NCI-H1417 treated with DMSO at 0.1 percent for 48 hours (cell line): ENCODE measurements at places on chromosomes 4 and X.

GRCh38 chrX:19571711-19572110 is 56.4 kb upstream of the MAP3K15 start:
- no peak for DNase-seq

DNA sequence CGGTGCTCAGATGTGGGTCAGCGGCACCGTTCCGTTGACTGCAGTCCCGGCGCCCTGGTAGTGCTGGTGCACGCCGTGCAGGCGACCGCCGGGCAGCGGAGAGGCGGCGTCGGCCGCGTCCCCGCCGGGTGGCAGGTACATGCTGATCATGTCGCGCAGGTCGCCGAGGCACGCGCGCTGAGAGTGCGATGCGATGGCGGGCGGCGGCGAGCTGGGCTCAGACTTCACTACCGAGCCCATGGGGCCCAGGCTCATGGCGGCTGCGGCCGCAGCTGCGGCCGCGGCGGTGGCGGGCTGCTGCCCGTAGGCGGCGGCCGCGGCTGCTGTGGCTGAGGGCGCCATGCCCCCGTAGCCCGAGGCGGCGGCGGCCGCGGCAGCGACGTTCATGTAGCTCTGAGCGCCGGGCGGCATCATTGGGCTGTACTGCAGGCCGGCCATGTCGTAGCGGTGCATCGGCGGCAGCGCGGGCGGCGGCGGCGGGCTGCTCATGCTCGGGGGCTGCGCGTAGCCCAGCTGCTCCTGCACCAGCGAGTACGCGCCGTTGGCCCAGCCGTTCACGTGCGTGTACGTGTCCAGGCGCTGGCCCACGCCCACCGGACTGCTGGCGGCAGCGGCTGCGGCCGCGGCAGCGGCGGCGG is 1.0 kb downstream of the SOX3 start:
- no peak for DNase-seq

DNA sequence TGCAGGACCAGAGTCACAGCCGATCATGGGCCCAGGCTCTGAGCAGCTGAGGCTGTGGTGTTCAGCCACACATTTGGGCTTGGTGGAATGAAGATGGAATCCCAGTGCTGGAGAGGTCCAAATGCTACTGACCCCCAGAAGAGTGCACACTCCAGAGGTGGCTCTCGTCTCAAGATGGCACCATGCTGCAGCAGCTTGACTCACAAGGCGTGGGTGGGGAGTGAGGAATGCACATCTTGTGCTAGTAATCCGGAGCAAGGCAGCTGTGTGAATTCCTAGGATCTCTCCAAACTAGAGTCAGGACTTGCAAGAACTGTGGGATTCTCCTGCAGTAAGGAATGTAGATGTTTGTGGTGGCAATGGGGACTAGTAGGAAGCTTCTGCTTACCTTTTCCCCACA is 28.7 kb downstream of the RAB28 start:
- DNase-seq = no peak

- no peak for DNase-seq
These were observed 27.6 kb downstream of the ARSD start for GRCh38 chrX:2901367-2902036.

GRCh38 chr4:6491235-6491634 is 18.8 kb upstream of the PPP2R2C start:
- no peak for DNase-seq

DNA sequence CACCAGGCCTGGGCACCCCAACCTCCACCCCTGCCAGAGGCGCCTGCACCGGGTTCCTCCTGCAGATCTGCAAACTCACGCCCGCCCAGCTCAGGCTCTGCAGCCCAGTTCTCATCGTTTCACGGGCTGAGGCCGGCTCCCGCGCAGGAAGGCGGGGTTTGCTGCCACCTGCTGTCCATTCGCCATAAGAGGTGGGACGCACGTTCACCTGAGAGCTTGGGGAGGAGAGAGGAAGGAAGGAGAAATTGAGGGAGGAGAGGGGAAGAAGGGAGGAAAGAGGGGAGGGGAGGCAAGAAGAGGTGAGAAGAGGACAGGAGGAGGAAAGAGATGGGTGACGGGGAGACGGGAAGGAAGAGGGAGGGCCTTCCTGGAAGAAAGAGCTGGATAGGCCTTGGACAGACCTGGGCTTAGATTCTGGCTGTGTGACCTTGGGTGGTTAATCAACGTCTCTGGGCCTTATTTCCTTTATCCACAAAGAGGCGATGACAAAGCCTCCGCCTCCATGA is 114.5 kb downstream of the ADRA2C start:
- no peak for DNase-seq

DNA sequence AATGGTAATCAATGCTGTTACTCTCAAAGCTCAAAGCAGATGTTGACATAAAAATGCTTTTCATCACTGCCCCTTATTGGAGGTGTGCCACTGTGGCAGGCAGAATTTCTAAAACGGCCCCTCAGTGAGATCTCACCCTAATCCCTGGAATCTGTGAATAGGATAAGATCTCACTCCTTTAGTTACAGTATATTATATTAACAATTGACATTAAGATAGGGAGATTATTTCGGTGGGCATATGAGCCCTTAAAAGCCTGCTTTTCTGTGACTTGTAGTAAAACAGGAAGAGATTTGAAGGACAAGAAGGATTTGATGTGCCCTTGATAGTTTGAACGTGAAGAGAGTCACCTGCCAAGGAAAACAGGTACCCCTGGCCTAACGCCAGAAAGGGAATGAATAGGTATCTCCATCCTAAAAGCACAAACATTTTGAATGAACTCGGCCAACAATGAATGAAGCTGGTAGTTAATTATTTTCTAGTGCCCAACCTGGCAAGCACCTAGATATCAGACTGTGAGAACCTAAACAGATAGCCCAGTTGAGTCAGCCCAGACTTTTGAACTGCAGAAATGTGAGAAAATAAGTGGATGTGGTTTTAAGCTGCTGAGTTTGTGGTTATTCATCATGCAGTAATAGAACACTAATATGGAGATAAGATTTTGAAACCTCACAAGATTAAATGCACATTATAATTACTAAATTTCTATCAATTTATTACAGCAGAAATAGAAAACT is 881.6 kb downstream of the PCDH18 start:
- no peak for DNase-seq

GRCh38 chr4:133938061-133938460 is 263.5 kb downstream of the PABPC4L start:
- no peak for DNase-seq

- no peak for DNase-seq
These were observed 471.0 kb downstream of the KLHL13 start for GRCh38 chrX:117645639-117646038.

DNA sequence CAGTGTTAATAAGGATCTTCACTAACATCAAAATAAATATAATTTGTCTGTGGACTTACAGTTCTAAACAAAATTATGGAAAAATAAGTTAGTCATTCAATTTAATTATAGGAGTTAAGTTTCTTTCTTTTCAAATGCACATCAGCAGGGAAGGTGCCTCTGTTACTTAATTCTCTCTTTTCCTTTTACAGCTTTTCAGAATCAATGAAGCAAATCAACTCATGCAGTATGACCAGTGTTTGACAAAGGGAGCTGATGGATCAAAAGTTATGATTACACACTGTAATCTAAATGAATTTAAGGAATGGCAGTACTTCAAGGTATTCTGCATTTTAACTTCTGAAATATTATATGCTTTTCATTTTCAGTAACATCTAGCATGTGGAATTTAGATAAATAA is 15.9 kb downstream of the HMGB2 start:
- peak; percentile 50 for DNase-seq

DNA sequence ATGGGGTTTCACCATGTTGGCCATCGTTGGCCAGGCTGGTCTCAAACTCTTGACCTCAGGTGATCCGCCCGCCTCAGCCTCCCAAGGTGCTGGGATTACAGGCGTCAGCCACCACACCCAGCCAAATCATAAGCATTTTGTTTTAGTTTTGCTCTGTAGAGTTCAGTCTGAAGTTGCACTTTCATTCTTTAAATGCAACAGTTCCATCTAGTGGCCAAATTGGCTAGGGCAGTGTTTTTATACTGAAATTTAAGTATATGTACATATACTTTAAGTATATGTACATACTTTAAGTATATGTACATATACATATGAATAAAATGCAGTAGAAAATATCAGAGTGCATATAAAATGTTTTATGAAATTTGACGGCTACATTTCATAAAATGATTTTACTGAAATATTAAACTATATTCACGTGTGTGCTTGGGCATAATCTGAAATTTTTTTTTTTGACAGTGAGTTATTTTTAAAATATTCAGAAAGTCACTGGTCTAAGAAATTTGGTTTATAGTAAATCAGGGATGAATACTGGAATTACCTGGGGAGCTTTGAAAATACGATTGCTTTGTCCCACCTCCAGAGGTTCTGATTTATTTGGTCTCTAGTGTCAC is 145.5 kb downstream of the NWD2 start:
- no peak for DNase-seq

DNA sequence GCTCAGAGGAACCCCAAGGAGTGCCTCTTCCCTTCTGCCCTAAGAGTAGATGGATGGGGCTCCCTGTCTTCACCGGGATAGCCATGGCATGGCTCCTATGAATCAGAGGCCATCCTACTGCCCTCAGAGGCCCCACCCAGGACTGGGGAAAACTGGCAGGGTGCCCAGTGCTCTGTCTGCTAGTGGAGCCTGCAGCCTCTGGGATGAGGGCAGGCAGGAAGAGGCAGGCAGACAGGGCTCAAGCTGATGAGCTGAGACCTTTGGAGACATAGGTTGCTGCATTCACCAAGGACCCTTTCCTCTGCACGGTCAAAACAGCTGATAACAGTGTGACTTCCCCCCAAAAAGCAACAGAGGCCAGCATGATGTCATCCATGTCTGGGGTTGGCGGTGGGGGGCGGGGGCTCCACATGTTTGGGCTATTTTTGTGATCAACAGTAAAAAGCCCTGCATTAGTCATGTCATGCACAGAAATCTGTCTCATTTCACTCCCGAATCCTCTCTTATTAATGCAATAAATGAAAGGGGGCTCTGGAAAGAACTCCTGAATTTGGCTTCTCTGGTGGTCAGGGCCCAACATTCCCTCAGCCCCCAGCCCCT is 207.6 kb upstream of the MAMLD1 start:
- DNase-seq = no peak

- DNase-seq = no peak
These were observed 56.0 kb downstream of the ACOX3 start for GRCh38 chr4:8384397-8385060.

GRCh38 chr4:52425751-52426326 is 233.3 kb downstream of the USP46 start:
- no peak for DNase-seq

DNA sequence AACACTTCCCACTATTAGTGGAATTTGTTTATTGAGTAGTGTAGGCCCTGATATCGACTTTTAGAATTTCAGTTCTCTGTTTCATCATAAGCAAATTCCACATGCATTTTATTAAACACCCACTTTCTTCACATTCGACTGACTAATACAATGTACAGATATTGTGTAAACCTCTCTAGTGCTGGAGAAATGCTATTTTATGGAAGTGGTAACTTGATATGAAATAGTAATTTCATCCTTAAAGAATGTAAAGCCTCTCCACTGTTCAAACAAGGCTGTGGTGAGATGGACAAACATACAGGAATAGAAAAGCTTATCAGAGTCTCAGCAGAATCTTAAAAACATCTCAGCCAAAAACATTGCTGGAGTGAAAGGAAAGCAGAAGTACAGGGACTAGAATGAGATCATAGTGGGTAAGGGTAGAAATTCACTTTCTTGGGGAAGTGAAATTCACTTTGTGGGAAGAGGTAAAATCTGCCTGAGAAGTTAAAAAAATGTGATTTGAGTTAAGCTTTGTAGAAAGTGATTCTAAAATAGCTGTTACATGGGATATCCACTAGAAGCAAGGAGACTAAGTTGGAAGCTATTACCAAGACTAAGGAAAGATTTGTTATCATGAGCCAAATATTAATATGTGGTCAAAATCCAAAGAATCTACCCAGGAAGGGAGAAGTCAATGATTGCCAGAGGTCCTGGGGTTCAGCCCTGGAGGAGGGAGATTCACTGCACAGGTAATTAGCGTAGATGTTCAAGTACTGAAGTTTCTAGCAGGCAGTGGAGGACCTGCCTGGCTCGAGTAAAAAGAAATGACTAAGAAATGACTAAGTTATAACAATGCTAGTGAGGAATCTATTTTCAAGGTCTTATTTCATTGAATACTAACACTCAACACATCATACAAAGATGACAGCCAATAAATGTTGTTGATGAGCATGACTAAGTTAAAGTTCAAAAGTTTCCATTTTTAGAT is 398.3 kb upstream of the FAM47C start:
- no peak for DNase-seq

DNA sequence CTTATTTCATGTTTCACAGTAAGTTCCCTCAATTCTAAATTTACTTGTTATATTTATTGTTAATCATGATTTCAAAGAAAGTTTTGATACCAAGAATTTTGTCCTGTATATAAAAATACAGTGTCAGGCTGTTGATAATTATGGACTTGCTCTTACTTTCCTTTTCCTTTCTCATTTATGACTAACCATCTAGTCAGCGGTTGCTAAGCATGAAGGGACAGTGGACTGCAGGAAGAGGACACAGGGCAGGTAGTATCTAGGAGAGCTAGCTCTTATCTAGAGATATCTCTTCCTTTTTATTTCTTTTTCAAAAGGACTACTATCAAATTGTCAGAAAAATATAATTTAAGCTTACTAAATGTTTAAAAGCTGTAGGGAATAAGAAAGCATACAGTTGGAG is 1.6 kb downstream of the OPRPN start:
- DNase-seq = no peak

GRCh38 chr4:104815665-104816064 is 321.0 kb upstream of the CXXC4 start:
- DNase-seq = no peak

- no peak for DNase-seq
These were observed 121.3 kb downstream of the GPR143 start for GRCh38 chrX:9644335-9644734.

GRCh38 chrX:32744921-32745320 is 466.4 kb downstream of the DMD start:
- no peak for DNase-seq

DNA sequence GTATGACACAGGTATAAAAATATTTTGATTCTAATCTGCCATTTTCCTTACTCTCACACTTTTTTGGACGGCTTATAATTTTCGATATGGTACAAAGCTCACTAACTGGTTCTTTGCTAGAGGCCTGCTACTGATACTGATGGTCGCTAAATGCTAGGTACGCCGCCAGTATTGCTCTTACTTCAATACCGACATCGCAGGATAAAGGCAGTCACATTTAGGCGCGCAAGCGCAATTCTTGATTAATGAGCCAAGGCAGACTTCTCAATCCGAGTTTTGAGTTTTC is 557 bp upstream of the USP38 start:
- no peak for DNase-seq

DNA sequence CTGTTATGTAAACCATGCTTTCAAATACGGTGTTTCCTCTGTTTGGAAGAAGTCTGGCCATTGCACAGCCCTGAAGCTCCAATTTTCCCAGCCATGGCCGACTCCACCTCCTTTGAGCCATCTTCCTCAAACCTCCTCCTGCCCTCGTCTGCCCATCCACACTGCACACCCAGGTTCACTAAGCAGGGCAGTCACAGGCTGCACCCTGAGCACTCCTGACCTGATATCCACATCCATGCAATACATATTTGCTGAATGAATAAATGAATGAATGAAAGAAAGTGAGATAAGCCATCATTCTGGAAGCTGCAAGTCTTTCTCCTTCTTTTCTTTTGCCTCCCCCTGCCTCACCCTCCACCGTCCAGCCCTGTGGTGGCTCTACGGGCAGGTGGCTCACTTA is 22.2 kb downstream of the XG start:
- no peak for DNase-seq
